T-helper 1 cell treated with Interleukin-12 subunit alpha and Interleukin-12 subunit beta and Interleukin-4 antibody, amounts not matched to agents 30 ng/mL and 1 ng/mL, for 36 hours (primary cell): ENCODE measurements at places on chromosomes 2 and 18. TPM values are rescaled to one million over a fixed set of nuclear protein-coding genes. Genes with fewer than 3 reads are reported as not detected.

The RIT2 gene
- not detected in 2 replicates for total RNA-seq

The RNMT gene
- 35.5 and 38.4 TPM in 2 replicates for total RNA-seq

The OXER1 gene
- total RNA-seq = 0.20 and 0.49 TPM in 2 replicates

The DPYSL5 gene
- total RNA-seq = 0.05 and 0.10 TPM in 2 replicates

The SLC9A4 gene
- total RNA-seq = 0.15 and 0.20 TPM in 2 replicates

The MCEE gene
- total RNA-seq = 16.3 and 17.4 TPM in 2 replicates

The SLC38A11 gene
- total RNA-seq = not detected in 2 replicates

The EPHA4 gene
- 11.5 TPM in 2 replicates for total RNA-seq

The CD8B gene
- total RNA-seq = 1.0 and 2.8 TPM in 2 replicates

The CYBRD1 gene
- total RNA-seq = 0.76 and 0.96 TPM in 2 replicates

The DSC1 gene
- total RNA-seq = not detected in 2 replicates

The IGFBP5 gene
- total RNA-seq = not detected in 2 replicates

The KCNG2 gene
- not detected in 2 replicates for total RNA-seq

The SERPINB5 gene
- total RNA-seq = not detected in 2 replicates

The RGPD3 gene
- 0.32 and 0.37 TPM in 2 replicates for total RNA-seq

The ITGB6 gene
- total RNA-seq = not detected in 2 replicates

The SERPINB11 gene
- total RNA-seq = not detected in 2 replicates

The C2orf80 gene
- not detected in 2 replicates for total RNA-seq

The GBX2 gene
- not detected in 2 replicates for total RNA-seq

The KCNG3 gene
- total RNA-seq = not detected in 2 replicates

The REG1B gene
- total RNA-seq = not detected in 2 replicates

The KRTCAP3 gene
- total RNA-seq = 4.8 and 5.5 TPM in 2 replicates

The COL6A3 gene
- total RNA-seq = 1.4 and 1.5 TPM in 2 replicates

The PAX8 gene
- 0.59 and 0.66 TPM in 2 replicates for total RNA-seq

The KLHL41 gene
- not detected in 2 replicates for total RNA-seq

The STAT4 gene
- total RNA-seq = 89.9 and 95.0 TPM in 2 replicates

The ACTG2 gene
- not detected in 2 replicates for total RNA-seq

The CYTIP gene
- total RNA-seq = 484 and 497 TPM in 2 replicates

The RBM44 gene
- 0.63 and 1.1 TPM in 2 replicates for total RNA-seq

The ARHGAP25 gene
- total RNA-seq = 153 and 156 TPM in 2 replicates

The EPAS1 gene
- 17.1 and 17.7 TPM in 2 replicates for total RNA-seq

The CHRNA1 gene
- not detected in 2 replicates for total RNA-seq

The CRYGD gene
- total RNA-seq = not detected in 2 replicates

The RNU2-63P gene
- total RNA-seq = 16.7 and 22.4 TPM in 2 replicates

The SCN1A gene
- not detected in 2 replicates for total RNA-seq

The ARHGAP28 gene
- total RNA-seq = not detected in 2 replicates

The LYG1 gene
- 2.7 and 2.8 TPM in 2 replicates for total RNA-seq

The TUBB8B gene
- not detected in 2 replicates for total RNA-seq

The OTX1 gene
- not detected in 2 replicates for total RNA-seq

The HOXD12 gene
- not detected in 2 replicates for total RNA-seq

The CD226 gene
- total RNA-seq = 121 and 125 TPM in 2 replicates

The ASB18 gene
- not detected in 2 replicates for total RNA-seq

The STARD6 gene
- total RNA-seq = 0.27 TPM in 1 of 2 replicates, not detected in the other

The TEKT4 gene
- total RNA-seq = 0.39 and 0.64 TPM in 2 replicates

The SLC11A1 gene
- 0.32 and 0.34 TPM in 2 replicates for total RNA-seq

The CNGA3 gene
- total RNA-seq = not detected in 2 replicates
